ENCODE measurements at places on chromosomes 11 and 22.

- no peak for DNase-seq
Measured at GRCh38 chr11:120068114-120068573, 69.8 kb downstream of the TRIM29 start.

GRCh38 chr22:50676180-50676636 is 3.6 kb downstream of the SHANK3 start:
- DNase-seq, result no peak

DNA sequence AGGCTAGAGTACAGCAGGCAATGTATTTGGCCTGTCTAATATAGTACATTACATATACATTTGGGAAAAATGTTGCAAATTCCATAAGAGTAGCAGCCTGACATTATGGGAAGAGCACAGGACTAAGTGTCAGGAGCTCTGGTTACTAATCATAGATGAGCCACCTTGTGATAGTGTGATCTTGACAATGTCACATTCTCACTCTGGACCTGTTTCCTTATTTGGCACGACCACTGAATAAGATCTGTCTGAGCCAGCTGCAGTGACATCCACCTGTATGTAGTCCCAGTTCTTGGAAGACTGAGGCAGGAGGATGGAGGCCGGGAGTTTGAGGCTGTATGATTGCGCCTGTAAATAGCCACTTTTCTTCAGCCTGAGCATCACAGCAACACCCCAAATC is 5.7 kb upstream of the LIN7C start:
- DNase-seq, result no peak

DNA sequence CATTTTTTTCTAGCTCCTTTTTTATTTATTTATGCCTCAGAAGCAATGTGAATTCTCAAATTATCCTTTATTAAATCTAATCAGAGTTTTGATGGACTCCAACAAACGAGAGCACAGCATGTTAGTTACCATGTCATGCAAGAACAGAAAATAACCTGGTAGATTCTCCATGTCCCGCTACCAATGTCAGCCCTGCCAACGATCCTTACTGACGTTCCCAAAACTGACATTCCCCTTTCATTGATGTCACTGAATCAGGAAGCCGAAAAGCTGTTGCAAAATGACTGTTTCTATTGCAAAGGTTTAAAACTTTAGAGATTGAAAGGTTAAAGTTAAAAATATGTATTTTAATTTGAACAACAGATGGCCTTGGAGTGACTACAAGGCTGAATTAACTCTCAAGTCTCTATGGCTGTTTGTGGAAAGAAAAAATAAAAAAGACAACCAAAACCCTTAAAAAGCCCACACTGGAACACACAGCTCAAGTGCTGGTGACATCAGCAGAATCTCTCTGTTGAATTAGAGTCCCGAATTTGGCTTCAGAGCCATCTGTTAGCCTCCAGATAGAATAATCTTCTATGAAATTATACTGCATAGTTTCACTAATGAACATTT is 96.8 kb downstream of the BDNF start:
- DNase-seq, result no peak

- no peak for DNase-seq
Measured at GRCh38 chr11:60859616-60860250, 4.0 kb upstream of the PTGDR2 start.

DNA sequence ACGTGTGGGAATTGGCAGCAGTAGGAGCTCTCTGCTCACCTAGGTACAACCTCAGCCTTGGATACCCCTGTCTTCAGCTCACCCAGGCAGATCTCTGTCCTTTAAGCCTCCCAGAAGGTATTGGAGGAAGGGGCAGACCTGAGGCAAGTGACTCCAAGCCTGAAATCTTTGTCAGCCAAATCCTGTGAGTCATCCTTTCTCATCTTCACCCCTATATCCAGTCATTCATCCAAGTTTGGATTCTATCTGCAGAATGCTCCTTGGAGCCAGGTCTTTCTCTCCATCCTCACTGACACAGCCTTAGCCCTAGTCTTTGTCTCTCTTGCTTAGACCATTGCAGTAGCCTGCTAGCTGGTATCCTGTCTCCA is 10.4 kb upstream of the THY1 start:
- DNase-seq, result no peak

DNA sequence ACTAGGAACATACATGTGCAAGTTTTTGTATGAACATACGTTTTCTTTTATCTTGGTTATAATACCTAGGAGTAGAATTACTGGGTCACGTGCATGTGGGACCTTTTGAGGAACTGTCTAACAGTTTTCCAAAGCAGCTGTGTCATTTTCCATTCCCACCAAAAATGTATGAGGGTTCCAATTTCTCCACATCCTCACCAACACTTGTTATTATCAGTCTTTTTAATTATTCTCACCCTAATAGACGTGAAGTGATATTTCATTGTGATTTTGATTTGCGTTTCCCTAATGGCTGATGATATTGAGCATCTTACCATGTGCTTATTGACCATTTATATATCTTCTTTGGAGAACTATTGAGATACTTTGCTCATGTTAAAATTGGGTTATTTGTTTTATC is 162.1 kb downstream of the CHST1 start:
- no peak for DNase-seq

DNA sequence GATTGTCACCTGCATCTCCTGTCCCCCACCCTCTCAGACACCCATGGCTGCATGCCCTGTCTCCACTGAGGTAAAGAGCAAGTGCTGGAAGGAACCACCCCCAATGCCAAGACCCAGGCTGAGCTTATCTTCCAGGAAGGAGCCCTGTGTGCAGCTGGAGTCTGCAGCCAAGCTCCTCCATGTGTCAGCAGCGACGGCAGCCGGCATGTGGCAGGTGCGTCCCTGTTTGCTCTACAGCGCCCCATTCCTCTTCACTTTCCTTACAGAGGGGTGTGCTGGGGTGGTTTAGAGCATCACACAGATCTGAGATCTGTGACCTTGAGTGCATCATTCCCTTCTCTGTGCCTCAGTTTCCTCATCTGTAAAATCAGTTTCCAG is 7.7 kb upstream of the MN1 start:
- no peak for DNase-seq

DNA sequence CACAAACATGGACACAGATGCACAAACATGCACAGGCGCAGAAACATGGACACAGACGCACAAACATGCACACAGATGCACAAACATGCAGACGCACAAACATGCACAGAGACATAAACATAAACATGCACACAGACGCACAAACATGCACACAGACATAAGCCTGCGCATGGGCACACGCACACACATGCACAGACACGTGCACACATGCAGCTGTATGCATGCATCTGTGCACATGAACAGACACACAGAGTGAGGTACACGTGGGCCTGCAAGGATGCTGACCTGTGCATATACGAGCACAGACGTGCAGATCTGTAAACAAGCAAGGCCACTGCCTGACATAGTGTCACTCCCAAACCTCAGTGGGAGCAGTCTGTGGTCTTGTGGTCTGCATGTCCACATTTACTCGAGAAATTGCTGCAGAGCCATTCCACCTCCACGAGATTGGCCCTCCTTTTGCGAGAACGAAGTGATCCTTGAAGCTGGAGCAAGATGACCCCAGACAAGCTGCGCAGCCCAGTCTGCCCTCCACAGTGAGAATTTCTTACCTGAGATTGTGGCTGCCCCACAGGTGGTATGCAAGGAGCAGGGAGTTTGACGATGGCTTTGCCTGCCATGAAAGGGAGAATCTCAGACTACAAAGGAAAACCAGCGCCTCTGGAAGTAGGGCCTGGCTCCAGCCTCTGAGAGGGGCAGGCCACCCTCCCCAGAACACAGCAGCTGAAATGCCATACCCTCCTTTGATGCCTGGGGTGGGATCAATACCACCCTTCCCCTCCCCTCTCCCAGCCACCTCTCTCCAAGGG is 299.9 kb downstream of the BRD1 start:
- no peak for DNase-seq

- DNase-seq, result no peak
Measured at GRCh38 chr22:49657275-49657973, 170.2 kb downstream of the BRD1 start.

All from non-pigmented ciliary epithelial cell (primary cell).